CD4-positive, alpha-beta T cell treated with Interleukin-15 for 1 hour (primary cell): ENCODE measurements at places on chromosomes 16 and 17.
A peak's percentile ranks its signal among the peaks of the same experiment; 100 is the strongest.

DNA sequence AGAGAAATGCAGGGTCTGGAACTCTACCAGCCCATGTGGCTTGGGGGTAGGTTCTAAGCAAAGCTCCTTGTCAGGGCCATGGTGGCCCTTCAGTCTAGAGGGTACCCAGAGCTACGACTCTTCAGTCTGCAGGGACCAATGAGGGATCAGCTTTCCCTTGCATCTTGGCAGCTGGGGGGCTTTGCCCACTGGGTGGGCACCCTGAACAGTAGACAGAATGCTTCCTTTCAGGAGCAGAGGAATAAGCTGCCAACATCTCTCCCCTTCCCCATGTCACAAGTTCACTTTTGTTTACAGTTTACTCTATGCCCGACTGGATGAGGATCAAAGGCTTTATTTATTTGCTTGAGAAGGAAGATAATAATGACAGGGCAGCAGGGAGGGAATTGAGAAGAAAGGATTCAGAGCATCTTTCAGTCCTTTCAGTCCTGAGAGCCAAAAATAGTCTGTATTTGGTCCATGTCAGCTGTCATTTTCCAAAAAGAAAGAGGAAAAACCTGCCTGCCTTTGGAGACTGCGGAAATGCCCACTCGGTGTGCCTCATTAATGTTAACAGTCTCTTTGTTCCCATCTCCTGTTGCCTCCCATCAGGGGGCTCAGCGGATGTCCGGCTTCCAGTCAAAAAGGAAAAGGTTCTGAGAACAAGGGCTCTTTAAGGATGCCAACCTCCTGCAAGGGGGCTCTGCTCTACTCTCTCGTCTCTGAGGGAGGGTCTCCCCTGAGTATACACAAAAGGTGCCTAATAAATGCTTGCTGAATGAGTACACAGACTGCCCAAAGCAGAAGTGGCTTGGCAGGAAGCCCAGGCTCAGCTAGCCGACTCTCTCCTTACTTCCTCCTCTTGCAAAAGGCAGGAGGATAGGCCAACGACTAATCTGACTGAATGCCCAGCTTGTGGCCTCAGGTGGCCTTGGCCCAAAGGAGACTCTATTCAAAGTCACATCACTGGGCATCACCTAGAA is 17.1 kb downstream of the TRAF4 start:
- DNase-seq: peak; percentile 39

DNA sequence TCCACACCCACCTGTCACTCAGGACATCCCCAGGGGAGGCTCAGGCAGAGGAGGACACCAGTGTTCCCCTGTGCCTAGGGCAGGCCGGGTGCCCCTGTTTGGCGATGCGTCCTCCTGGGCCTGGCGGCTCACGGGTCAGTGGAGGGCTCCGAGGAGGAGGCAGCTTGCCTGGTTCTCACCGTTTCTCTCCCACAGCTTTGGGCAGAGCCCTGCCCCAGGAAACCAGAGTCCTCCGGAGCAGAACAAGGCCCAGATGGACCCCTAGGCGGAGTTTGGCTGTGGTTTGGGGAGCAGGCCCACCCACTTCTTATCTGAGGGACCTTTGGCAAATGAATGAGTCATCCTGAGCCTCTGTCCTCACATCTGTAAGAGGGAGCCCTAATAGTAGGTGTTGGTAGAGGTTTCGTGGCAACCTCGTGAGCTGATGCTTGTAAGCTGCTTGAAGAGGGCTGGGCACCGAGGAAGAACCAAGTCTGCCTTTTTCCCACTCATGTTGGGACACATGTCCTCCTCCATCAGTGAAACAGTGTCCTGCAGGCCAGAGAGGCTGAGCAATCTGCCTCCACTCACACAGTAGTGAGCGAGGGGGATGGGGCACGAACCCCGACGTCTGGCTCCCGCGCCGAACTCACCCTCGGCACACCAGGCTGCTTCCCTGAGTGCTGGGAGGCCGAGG is 247.0 kb upstream of the CIBAR2 start:
- no peak for DNase-seq

GRCh38 chr16:12757546-12757945 is 46.1 kb downstream of the CPPED1 start:
- no peak for DNase-seq

DNA sequence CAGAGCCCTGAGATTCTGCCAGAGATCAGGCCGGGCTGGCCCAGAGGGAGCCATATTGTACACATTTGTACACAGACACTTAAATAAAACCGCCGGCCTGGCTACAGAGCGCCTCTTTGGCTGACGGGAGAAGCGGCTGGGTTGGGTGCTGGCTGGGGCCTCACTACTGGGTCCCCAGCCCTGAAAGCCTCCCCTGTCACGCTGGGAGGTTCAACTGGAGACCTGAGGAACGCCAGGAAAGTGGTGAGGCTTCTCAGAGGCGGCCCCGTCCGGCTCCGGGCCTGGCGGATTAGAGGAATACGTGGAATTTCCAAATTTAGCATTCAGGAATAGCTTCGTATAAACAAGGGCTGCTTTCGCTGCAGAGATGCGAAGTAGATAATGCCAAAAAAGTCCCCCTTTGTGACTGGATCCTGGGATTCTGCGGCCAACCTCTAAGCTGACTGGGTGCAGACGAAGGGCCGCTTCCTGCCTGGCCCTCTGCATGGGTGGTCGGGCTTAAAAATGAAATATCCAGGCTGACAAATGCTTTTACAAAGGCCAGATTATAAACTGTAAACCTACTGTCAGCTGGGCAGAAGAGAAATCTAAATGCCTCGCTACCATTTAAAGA is 252.4 kb downstream of the IRF8 start:
- no peak for DNase-seq

DNA sequence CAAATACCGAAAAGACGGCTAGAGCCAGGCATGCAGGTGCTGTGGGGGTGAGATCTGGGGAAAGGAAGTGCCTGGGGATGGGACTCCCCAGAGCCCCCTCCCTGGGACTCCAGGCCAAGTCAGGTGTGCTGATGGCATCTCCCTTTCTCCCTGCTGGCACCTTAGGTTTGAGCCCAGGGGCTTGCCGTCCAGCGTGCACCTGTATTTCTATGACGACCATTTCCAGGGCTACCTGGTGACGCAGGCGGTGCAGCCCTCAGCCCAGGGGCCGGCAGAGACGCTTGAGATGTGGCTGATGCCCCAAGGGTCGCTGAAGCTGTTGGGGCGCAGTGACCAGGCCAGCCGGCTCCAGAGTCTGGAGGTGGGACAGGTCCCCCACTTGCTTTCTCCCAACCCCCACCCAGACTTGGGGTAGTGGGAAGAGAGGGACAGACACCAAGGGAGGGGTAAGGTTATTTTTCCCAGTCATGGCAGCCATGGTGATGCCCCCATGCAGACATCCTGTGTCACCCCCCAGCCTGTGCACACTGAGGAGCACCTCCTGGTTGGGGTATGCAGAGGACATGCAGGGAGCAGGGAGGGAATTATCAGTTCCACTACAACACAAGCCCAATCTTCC is 11.1 kb downstream of the XYLT2 start:
- no peak for DNase-seq

DNA sequence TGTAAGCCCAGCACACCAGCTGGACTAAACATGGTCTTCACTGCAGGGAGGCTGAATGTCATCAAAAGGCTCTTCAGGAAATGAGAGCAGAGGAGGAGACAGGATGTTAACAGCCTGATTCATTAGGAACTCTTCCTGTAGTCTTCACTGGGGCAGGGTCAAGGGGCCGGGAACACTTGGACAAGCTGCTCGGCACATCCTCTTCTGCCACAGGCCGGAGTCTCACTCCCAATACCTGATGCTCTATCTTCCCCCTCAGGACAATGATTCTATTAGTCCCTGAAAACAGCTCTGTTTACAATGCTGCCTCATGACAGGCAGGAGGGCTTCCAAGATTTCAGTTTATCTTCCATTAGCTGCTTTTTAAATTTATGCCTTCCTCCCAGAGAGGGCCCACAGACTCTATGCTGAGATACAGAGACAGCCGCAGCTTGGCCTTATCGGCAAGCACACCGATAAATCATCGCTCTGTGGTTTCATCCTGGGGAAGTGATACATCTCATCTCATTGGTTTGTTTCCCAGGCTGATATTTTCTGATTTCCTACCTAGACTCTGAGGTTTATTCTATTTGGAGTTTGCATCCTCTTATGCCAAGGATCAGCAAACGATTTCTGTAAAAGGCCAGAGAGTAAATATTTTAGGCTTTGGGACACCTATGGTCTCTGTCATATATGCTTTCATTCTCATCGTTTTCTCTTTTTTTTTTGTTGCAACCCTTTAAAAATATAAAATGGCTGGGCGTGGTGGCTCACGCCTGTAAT is 214.0 kb upstream of the ASIC2 start:
- DNase-seq: no peak

DNA sequence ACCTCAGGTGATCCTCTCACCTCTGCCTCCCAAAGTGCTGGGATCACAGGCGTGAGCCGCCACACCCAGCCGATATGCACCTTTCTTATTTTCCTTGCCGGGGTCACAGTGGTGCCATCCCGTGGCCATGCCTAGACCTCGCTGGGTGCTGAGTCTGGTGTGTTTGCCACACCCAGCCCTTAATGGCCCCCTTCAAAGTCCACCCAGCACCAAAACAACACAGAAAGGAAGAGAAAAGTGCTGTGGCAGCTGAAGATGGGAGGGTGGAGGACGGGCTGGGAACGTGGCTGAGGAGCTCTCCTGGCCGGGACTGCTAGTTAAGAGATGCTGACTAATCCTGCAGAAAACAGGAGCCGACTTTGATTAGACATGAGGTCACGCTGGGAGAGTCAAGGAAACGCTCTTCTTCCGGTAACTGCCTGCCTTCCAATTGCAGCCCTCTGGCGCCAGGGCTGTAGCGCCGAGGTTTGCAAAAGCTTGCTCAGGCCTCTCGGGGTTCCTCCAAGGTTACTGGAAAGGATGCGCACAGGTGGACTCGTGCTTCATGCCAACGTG is 10.9 kb downstream of the SLC43A2 start:
- no peak for DNase-seq

DNA sequence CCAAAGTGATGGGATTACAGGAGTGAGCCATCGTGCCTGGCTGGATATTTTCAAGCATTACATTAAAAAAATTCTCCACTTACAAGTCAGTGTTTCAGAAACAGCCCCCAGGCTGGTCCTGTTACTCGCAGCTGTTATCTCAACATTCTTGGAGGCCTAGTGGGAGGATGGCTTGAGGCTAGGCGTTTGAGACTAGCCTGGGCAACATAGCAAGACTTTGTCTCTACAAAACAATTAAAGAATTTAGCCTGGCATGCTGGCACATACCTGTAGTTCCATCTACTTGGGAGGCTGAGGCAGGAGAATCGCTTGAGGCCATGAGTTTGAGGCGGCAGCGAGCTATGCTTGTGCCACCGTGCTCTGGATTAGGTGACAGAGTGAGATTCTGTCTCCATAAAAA is 26.5 kb upstream of the SPNS3 start:
- DNase-seq: no peak

GRCh38 chr17:64058621-64059020 is 38.2 kb upstream of the ICAM2 start:
- no peak for DNase-seq

GRCh38 chr16:49441366-49441780 is 67.8 kb downstream of the C16orf78 start:
- peak; percentile 78 for DNase-seq
